Left renal pelvis (tissue), 4 donors: ENCODE measurements at places on chromosomes 16 and 17.

- no peak for DNase-seq
Measured at GRCh38 chr16:2473446-2473926, 1.4 kb upstream of the TBC1D24 start.

DNA sequence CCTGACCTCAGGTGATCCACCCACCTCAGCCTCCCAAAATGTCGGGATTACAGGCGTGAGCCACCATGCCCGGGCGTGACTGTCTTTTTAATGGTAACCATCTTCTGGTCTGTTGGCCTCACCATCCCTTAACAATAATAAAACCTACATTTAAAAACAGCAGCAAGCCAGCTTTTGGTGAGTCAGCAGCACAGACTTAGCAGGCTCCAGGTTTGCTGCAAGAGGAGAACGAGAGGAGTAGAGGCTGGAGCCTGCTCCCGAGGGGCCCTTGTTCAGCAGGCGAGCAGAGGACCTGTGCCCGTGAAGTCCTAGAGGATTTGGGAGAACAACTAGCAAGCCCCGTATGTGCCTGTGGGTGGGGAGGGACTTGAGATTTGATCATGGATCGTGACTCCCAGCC is 35.7 kb downstream of the MYH13 start:
- DNase-seq = no peak

GRCh38 chr16:71344315-71344905 is 14.1 kb upstream of the CALB2 start:
- no peak for DNase-seq

DNA sequence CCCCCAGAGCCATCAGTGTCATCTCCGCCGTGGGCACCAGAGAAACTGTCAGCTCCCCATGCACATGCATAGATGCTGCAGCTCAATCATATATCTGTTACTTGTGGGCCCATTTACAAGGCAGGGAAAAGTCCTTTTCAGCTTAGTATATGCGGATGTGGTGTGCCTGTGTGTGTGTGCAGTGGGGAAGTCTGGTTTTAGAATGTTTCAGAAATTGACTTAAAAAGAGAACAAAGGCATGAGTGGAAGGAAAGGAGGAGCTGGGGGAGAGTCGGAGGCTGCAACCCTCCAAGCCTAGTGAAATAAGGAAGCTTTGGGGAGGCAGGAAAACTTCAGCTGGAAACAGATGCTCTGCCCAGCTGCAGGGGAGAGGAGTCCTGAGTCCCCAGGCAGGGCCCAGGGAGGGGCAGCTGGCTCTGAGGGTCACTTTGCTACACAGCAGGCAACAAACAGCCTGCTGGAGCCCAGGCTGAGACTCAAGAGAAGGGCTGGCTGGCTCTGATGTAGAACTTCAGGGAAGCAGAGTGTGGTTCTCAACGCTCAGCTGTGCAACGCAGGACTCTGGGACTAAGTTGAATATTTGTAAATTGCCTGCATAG is 11.1 kb upstream of the CD300LD start:
- no peak for DNase-seq

GRCh38 chr17:395179-395578 is 42.6 kb upstream of the RPH3AL start:
- no peak for DNase-seq

- DNase-seq = no peak
Measured at GRCh38 chr16:53597776-53598175, 94.8 kb upstream of the AKTIP start.

GRCh38 chr17:45008216-45008615 is 40.1 kb upstream of the C1QL1 start:
- DNase-seq = no peak

- DNase-seq = no peak
Measured at GRCh38 chr17:81090361-81091136, 55.6 kb downstream of the BAIAP2 start.

DNA sequence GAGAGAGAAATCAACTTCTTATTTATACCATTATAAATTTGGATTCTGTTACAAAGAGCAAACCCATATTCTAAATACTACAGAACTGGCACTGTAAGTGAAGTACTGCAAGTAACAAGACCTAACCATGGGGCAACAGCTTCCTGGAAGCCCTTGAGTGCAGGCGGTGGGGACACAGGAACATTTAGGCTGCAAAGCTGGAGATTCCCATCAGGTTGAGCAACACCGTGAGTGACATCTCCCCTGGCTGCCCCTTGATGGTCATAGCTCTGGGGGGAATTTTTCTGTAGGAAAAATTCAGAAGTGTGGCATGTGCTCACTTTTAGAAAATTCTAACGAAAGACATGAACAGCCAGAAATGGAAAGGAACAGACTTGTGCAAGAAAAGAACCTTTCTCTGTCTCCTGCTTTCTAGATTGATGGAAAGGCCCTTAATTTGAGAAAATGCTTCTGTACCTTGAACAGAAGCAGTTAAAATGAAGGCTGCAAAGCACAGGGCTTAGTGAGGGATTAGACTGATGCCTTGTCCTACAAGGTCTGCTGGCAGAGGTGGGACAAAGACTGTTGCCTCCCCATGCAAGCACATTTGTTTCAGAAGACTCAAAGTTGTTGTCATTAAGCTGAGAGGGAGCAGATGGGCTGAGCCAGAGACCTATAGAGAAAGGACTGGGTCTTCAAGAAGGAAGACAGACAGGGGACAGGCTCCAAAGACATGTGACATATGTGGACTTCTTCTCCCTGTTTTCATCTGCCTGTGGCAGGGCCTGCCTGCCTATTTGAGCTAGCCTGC is 380.8 kb downstream of the SLC39A11 start:
- no peak for DNase-seq

DNA sequence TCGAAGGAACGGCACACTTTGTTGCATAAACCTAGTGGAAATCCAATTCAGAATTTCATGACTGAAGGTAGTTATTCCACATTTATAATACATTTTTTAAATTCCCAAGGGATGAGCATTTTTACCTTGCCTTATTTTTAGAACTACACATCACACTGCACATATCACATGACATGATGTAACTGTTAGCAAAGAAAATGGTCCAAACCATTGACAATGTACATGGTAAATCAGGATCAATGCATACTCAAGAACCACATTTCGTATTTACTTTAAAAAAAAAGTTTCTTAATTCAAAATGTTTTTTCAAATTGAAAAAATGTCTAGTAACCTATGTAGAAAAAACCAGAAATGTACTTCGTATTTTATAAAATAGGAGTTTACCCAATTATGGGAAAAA is 2.5 kb downstream of the KANSL1 start:
- no peak for DNase-seq

DNA sequence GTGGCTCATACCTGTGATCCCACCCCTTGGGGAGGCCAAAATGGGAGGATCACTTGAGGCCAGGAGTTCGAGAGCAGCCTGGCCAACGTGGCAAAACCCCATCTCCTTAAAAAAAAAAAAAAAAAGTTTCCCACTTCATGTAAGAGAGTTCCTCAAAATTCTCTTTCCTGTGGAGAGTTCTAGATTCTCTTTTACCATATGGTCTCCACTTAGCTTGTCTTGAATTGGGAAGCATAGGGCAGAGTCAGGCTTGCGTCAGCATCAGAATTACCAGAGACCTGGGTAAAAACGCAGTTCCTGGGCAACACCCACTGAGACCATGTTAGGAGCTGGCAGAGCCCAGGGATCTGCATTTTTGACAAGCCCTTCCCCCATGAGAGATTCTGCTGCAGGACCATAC is 158.4 kb downstream of the CCDC182 start:
- DNase-seq = no peak

DNA sequence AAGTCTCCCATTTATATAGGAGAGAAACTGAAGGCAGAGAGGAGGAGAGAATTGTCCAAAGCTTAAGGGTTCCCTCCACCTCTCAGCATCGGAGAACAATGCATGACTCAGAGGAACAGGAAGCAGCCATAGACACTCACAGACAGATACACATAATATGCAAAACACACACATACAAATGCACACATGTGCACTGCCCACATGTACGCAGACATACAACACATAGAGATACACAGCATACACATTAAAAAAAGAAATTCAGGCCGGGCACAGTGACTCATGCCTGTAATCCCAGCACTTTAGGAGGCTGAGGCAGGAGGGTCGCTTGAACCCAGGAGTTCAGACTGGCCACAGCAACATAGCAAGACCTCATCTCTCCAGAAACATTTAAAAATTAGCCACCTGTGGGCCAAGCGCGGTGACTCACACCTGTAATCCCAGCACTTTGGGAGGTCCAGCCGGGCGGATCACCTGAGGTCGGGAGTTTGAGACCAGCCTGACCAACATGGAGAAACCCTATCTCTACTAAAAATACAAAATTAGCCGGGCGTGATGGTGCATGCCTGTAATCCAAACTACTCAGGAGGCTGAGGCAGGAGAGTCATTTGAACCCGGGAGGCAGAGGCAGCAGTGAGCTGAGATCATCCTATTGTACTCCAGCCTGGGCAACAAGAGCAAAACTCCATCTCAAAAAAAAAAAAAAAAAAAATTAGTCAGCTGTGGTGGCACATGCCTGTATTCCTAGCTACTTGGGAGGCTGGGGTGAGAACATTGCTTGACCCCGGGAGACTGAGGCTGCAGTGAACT is 11.3 kb downstream of the ERAL1 start:
- no peak for DNase-seq

DNA sequence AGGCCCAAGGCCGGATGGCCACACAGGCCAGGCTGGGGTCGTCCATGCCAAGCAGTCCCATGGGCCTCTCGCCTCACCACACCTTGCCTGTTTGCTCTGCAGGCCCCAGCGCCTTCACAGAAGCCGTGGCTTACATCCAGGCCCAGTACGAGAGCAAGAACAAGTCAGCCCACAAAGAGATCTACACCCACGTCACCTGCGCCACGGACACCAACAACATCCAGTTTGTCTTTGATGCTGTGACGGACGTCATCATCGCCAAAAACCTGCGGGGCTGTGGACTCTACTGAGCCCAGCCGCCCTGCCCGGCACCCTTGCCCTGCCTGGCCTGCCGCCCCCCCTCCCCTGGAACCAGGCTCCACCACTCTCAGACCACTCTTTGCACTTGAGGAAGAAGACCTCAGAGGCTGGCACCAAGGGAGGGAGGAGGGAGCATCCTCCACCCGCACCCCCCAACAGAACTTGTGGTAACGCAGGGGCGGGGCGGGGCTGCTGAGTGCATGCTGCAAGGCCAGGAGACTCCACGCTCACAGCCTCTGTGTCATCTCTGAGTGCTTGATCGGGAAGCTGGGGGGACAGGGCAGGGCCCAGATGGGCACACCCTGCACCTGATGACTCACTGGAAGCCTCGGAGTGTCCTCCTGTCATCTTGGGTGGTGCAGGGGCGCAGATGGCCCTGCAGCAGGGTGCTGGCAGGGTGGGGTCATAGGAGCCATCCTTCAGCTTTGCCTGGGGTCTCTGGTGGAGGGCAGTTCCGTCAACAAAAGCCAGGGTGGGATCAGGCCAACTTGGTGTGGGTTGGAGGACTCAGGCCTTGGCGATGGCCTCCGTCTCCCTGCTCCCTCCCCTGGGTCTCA is 81.5 kb downstream of the AMFR start:
- DNase-seq = no peak
